ENCODE measurements at places on chromosomes 6 and 20.

DNA sequence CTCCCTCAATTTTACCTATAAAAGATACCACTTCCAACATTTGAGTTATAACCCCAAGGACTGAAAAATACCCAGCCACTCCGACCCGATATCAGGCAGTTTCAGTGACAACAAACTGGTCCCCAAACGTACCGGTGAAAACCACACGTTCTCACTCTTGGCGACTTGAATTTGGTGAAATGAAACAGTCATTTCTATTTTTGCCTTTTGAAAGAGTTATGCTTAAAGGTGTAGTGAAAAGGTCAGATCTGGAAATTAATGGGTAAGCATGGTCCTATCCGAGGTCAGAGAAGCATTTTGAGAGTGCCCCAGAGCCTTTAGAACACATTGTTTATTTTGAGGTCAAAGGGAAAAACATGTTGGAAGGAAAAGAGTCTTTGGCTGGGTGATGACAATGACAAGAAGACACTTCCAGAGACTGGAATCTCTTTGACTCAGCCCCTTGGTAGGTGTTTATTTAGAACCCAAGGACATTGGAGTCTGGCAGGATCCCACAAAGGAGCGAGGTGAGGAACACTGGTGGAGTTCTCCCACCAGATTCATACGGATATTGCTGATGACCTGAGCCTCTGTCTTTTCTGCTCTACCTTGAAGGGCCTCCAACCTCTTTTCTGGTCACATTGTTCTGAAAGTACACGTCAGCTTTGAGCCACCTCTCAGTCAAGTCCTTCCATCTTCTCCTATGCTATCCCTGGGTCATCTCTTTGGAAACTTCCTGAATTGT lies 235.0 kb downstream of the GMPR start:
- DNase-seq = no peak

DNA sequence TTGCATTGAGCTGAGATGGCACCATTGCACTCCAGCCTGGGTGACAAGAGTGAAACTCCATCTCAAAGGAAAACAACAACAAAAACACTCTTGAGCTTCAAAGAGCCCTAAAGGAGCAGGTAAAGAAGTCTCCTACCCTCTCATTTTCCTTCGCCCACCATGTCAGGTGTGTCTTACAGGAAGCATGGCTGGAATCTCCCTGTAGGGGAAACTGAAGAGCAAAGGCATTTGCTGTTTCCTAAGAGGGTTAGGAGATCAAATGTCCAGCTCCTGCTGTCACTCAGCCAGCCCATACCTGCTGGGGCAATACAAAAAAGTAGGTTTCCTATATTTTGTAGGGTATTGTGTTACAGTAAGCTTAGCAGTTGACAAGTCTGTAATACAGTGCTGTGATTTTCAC lies 43.3 kb downstream of the SPATA2 start:
- DNase-seq = no peak

- no peak for DNase-seq
Measured at GRCh38 chr6:12182676-12183075, 107.5 kb upstream of the EDN1 start.

DNA sequence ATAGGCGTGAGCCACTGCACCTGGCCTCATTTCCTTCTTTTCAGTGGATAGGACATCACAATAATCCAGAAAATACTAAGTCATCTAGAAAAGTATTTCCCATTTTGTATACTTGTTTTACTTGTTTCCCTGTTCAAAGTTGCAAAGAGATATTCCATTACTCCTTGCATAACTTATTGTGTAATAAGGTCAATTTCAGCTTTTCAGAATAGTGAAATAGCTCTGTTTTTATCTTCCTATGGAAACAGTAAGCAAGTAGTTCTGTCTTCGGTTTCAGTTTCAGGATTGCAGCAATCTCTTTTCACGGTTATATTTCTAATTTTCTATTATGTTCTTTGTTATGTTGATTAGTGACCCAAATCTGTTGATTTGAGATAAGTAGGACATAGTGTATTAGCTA lies 6.0 kb downstream of the STX11 start:
- DNase-seq = no peak

- no peak for DNase-seq
Measured at GRCh38 chr6:11683871-11684270, 94.7 kb downstream of the ADTRP start.

DNA sequence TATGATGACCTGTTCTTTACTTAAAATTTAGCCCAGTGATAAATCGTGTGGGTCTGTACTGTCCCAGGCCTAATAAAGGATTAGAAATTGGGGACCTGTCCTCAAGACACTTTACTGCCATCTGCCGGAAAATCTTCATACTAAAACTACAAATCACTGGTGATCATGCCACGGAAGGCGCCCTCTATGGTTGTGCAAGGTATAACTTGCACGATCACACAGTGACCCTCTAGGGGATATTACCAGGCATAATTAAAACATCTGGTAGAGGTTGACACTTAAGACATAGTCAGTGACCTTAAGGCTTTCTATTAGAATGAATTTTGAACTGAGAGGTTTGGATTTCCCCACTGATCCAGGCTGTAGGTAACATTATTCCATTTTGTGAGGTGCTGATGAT lies 172.6 kb downstream of the BMP2 start:
- DNase-seq = no peak
